ENCODE measurements at places on chromosomes 11 and 22.

GRCh38 chr22:22097727-22098228 lies 115.2 kb upstream of the TOP3B start:
- DNase-seq: no peak

DNA sequence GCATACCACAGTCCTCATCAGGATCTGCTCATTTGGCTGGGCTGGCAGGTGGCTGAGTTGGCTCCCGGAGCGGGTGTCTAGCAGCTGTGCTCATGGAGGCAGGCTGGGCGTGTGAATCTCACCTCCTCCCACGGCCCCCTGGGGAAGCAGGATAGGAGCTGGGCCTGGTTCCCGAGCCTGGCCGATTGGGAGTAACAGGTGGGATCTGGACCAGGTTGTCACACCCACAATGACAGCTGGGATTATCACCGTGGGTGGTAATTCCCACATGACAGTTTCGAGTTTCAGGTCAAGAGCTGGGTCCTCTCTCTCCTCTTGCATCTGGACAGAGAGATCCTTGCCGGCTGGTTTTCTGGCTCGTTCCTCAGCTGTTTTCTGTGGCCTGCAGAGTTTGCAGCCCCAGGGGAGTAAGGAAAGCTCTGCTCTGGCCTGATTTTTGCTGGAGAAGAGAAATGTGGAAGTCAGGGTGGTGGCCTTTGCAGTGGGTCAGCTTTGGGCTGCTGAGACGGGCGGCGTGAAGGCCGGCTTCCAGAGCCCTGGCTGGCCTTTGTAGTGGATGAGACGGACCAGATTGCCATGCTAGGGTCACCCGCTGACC lies 57.0 kb downstream of the BCR start:
- no peak for DNase-seq

GRCh38 chr11:58658623-58659022 lies 36.2 kb downstream of the CNTF start:
- no peak for DNase-seq

GRCh38 chr22:40196628-40197360 lies 19.1 kb downstream of the TNRC6B start:
- peak; percentile 72 for DNase-seq

DNA sequence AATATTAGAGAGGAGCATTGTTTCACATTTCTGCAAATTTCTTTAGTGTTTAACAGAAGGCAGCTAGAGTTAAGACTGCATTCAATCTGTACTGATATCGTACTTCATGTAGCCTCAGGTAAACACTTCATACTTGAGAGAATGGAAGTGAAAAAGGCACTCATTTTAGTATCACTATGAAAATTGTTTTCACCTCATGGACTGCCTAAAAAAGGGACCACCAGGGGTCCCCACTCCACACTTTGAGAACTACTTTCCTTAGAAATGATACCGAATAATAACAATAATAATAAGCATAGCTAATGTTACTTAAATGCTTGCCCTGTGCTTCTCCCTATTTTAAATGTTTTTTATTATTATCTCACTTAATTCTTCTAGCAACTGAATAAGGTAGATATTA lies 95.1 kb downstream of the BLID start:
- DNase-seq: no peak

DNA sequence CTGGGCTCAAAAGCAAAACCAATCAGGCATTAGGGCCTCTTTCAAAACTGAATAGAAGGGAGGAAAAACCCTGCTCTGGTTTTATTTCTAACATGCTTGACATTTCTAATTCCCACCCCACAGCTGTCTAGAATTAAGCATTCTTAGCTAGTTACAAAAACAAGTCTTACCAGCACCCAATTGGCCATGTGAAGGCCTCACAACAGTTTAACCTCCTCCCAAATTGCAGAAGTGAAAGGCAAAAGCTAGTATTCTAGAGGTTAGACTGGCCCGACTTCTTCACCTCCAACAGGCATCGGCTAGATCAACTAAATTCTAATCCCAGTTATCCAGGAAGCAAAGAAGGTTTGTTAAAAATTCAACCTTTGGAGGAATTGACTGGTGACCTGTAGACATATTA lies 6.5 kb downstream of the SF1 start:
- DNase-seq: no peak

DNA sequence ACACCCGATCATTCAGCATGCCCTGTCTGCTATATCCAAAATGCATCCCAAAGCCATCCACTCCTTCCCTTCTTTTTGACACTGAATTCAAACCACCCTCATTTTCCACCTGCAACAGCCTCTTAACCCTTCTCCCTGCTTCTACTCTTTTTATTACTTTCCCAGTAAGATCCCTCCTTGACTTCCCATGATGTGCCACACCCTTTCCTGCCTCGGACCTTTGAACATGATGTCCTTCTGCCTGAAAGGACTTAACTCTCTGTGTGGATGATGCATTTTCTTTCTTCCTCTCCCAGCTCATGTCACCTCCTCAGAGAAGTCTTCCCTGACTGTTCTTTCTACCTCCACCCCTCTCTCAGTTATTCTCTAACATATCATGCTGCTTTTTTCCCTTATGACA lies 36.5 kb downstream of the HTR3A start:
- DNase-seq: no peak

GRCh38 chr11:110894224-110894623 lies 182.0 kb upstream of the ARHGAP20 start:
- no peak for DNase-seq

- no peak for DNase-seq
Measured at GRCh38 chr22:21734540-21735199, 924 bp downstream of the YPEL1 start.

DNA sequence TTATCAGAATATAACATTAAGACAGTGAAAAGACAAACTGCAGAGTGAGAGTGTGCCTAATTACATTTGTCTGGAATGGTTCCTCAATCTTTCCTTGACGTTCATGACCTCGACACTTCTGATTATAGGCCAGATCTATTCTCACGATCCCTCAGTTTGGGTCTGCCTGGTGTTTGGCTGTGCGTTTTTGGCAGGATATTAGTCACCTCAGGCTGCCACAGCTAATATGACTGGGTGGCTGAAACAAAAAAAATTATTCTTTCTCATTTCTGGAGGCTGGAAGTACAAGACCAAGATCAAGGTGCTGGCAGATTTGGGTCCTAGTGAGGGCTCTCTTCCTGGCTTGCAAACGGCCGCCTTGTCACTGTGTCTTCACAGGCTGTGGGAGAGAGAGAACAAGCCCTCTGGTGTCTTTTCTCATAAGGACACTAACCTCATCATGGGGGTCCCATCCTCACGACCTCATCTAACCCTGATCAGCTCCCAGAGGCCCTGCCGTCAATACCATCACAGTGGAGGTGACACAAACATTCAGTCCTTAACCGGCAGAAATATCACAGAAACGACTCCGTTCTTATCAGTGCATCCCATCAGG lies 23.2 kb downstream of the IFITM10 start:
- no peak for DNase-seq

GRCh38 chr11:130601141-130601540 lies 152.7 kb downstream of the ADAMTS15 start:
- peak; percentile 85 for DNase-seq

DNA sequence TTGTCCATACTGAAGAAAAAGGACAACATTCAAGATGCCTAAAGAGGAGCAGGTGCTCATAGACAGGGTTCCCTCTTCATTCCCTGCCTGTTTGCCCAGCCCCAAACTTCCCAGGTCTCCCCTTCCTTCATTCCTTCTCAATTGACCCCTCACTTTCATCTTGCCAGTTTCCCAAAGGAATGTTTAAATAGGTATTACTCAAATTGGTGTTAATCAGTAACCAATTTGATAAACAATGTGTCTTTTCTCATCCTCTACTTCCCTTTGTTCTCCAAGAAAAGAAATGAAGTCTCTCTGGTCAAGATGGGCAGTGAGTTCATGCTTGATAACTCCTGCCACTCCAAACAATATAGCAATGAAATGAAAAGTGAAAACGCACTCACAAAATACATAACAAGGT lies 101.9 kb downstream of the TMPRSS5 start:
- no peak for DNase-seq

DNA sequence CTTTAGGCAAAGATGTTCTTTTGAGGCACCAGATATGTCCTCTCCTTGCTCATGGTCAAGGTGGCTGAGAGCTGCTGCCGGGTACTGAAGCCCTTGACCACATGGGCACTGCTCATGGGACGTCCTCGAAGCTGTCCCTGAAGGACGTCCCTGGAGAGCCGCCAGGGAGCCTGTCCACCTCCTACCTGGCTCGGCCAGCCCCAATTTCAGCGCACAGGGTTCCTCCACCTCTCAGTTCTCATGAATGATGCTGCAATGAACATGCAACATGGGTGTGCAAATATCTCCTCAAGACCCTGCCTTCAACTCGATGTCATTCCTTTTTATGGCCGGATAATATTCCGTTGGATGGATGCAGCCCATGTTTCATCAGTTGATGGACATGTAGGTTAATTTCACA lies 24.4 kb upstream of the TOLLIP start:
- DNase-seq: no peak

DNA sequence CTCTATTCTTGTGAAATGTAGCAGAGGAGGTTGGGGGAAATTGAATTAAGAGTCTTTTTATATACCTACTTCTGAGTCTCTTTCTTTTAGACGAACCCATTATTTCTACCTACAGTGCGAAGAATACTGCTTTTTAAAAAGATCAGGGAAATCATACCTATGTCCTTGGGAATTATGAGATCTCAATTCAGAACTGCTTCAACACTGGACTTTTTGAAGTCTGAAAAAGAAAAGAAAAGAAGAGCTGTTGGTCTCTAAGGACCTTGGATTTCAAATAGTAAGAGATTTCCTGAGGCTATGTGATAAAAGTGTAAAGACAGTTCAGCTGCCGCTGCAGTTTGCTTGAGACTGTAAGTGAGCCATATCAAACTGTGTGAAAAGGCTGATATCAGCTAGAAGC lies 3.7 kb upstream of the OR5B21 start:
- no peak for DNase-seq

DNA sequence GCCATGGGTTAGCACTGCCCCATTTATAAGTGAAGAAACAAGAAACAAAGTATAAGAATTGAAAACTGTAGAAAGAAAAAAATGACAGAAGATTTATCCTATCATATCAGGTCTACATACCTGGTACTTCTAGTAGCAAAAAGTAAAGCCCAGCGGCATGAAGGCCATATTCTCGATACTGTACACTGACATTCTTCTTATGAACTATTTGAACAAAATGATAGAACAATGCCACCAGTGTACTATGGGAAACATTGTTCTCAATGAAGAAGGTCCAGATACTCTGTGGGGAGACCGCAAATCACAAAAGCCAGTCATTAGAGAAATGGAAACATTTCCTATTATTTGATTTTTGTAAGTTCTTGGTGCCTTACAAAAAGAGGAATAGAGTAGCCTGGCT lies 7.0 kb downstream of the NCAPD3 start:
- DNase-seq: no peak

GRCh38 chr22:39682994-39683393 lies 112.4 kb downstream of the CACNA1I start:
- no peak for DNase-seq

DNA sequence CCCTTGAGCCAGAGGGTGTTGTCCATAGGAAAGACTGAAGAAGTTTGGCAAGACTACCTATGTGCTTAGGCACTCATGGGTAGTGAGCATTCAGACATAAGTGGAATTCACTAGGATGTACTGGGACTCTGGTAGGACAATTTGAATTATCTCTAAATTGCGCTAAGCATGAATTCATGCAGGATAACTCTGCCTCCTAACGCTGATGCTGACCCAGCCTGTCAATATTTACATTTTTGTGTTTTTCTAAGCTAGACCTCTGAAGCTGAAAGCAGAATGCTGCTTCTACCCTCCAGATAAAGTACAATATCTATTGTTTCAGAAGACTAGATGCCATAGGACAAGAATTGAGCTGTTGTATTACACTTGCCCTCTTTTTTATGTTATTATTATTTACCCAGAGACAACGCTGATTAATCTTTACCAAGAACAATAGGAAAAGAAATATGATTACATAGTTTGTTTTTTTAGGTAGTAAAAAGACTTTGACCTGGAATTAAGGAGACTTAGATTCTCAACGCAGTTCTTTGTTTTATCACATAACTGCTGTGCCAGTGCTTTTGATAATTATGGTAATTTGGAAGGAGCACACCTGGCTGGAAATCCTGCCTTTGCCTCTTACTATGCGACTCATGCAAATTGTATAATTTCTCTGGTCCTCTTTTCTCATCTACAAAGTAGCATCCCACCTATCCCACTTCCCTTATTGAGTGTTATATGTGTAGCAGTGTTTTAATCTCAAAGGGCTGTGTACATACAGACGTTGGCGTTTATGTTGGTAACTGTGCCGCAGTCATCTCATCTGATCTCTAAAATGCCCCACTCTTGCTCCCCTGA lies 21.2 kb upstream of the GRAMD1B start:
- no peak for DNase-seq

DNA sequence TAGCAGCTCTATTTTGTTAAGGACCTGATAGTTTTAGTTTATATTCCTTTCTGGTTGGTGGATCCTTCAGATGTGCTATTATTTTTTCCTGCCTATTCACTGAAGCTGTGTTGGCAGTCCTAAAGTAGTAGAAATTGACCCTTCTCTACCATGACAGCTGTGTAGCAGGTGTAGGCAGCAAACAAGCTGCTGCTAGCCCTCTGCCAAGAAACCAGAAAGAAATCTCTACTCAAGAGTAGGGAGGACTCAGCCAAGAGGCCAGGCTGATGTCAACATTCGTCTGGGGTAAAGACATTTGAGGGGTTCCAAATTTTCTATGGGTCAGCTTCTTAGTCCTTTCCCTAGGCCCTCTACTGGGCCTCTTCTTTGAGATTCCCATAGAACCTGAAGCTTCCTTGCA lies 51.2 kb downstream of the CSTF3 start:
- DNase-seq: no peak

GRCh38 chr11:134555510-134555909 lies 143.5 kb upstream of the B3GAT1 start:
- DNase-seq: no peak

DNA sequence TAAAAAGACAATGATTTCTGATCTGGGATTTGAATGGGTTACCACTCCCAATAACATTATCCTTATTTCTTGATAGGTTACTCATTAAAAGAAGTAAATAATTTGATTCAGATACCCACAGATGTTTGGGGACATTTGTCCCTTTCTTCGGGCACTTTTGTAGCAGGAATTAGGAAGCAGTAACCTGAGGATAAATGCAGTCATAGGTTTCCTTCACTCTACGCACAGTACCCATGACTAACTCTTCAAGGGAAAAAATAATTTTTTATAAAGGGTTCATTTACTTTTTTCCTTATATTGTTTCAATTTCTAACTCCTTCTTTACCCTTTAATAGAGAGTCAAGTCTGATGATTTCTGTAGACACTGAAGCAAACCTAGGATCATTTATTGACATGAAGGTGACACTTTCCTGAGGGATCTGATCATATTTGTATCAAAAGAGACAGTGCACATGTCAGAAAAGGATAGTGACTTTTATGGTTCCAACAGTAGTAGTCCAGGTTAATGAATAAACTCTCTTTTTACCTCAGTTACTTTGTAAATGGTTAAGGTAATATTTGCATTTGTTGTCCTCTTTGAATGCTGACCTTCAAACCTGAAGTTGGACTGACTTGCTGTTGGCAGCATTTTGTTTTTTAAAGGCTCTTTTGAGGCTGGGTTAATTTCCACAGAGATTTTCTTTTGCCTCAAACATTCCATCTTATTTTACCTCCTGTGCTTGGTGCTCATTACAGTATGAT lies 1072.0 kb downstream of the LRRC4C start:
- DNase-seq: no peak

All from AG20443 (cell line).